ENCODE measurements at places on chromosomes 3 and 15. TPM values are rescaled to one million over a fixed set of nuclear protein-coding genes. Genes with fewer than 3 reads are reported as not detected.

Gene PIGZ
- total RNA-seq, result 3.9 TPM

Gene LHFPL4
- total RNA-seq, result not detected

Gene ANKRD63
- total RNA-seq, result not detected

Gene CCR3
- total RNA-seq, result not detected

GRCh38 chr3:27322634-27323033 lies 46.5 kb downstream of the NEK10 start:
- no peak for DNase-seq

DNA sequence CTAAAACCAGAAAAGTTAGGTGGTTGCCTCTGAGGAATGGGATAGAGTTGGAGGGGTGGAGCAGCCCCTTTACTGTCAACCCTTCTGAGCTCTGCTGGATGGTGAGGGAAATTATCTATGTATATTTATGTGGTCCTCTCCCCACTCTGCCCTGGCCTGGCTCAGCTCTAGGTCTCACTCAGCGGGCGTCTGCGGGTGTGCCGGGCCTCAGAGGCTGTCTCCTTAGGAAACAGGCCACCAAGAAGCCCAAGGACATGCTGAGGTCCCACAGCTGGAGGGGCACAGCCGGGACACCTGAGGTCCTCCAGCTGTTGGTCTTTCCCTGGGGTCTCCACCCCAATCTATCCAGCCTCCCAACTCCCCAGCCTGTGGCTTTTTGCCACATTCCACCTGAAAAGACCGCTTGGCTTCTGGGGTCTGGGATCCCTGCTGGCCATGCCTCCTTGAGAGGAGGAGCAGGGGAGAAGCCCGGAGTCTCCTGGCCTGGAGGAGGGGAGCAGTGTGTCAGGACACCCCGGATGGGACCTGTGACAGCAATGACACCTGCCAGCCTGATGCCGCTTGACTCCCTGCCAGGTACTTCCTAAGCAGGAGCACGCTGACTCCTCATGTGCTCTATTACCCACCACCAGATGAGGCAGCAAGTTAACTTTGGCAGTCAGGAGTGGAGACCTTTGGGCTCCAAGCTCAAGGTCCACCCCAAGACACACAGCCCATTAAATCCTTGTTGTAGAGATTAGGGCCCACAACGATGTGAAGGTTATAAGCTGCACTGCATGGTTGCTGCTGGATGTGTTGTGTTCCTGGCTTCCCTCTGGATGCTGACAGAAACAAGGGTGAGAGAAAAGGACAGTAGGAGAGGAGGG lies at the start of gene SLC28A1:
TSS of gene SLC28A1 (plus strand) at position 747 of the 866 bp plus-strand sequence. CDS start 3,099 bp downstream, outside the sequence.
- no peak for DNase-seq

GRCh38 chr3:186552408-186553031 lies 8.3 kb upstream of the CRYGS start:
- DNase-seq, result no peak

GRCh38 chr3:110479731-110480130 lies 591.9 kb upstream of the NECTIN3 start:
- no peak for DNase-seq

GRCh38 chr3:127608362-127608718 lies 10.1 kb downstream of the MCM2 start:
- no peak for DNase-seq

- DNase-seq, result no peak
Observed at GRCh38 chr15:68205954-68206539, 915 bp upstream of the CALML4 start.

GRCh38 chr3:140384028-140384771 lies 293.7 kb upstream of the TRIM42 start:
- DNase-seq, result no peak

- no peak for DNase-seq
Observed at GRCh38 chr3:165816209-165816608, 21.0 kb downstream of the BCHE start.

DNA sequence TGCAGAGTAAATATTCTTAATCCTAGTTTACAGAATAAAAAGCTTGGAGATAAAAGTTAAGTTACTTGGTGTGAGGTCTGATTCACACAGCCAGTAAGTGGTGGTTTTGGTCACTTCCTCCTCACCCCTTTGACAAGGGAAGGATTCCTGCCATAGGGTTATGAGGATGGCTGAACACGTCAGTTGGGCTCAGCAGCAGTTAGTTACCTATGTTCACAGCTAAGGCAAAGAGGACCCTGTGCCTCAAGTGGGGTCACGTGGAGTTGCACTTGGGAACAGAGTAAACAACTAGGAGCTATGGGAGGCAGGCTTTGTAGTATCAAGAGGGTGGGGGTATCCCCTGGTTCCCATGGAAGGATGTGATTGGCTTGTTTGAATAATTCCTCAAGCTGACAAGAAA lies 232.2 kb downstream of the UBE2E2 start:
- DNase-seq, result no peak

DNA sequence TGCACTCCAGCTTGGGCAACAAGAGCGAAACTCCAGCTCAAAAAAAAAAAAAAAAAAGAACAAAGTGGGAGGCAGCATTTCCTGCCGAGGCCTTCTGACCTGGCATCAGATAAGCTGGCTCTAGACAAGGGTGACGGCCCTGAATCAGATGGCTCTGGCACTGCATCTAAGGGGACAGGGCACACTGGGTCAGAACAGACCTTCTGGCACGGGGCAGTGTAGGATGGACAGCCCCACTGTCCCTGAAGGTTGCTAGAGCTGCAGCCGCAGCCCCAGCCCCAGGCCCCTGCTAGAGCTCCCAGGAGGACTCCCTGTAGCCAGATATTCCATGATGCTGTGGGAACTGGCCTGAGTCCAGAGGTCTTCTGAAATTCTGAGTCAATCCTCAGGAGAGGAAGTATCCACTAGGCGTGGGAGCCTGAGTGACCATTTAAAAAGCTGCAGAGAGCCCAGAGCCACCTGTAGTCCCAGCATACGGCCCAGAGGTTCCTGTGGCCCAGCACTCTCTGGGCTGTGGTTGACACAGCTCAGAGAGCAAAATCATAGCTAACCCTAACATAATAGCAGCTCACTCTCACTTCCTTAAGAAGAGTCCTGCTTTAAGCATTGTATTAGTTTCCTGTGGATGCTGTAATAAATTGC lies 69.2 kb upstream of the MFGE8 start:
- DNase-seq, result peak; percentile 90

GRCh38 chr3:104805508-104805907 lies 561.2 kb upstream of the ALCAM start:
- DNase-seq, result no peak

GRCh38 chr3:52614689-52615088 lies 71.0 kb downstream of the PBRM1 start:
- peak; percentile 19 for DNase-seq

- no peak for DNase-seq
Observed at GRCh38 chr3:58514405-58514804, 22.5 kb downstream of the KCTD6 start.

DNA sequence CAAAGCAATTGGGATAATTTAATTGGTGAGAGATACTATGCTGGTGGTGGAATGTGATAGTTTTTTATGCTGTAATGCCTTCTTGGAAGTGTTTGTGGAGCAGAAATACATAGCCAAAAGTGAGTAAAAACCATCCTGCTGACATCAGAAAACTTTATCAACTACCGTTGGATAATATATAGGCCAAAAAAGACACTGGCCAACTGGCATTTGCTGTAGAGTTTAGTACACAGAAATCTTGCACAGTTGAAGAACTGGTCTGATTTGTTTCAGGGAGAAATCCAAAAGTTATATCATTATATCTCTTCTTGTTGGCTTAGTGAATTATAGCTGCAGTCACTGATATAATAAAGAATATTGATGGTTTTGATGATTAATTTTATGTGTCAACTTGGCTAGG lies 507 bp upstream of the MINDY4B start:
- no peak for DNase-seq

GRCh38 chr3:177282119-177282655 lies 84.9 kb upstream of the TBL1XR1 start:
- no peak for DNase-seq

- no peak for DNase-seq
Observed at GRCh38 chr3:183653209-183654064, 18.0 kb downstream of the KLHL24 start.

GRCh38 chr3:100046986-100047385 lies 67.3 kb downstream of the FILIP1L start:
- DNase-seq, result no peak

- DNase-seq, result peak; percentile 76
Observed at GRCh38 chr15:95025924-95026728, 794.8 kb downstream of the MCTP2 start.

Data from GM23248 (cell line).